ENCODE measurements at places on chromosomes 2 and 18.
A peak's percentile ranks its signal among the peaks of the same experiment; 100 is the strongest.

GRCh38 chr2:68912732-68913131 is 40.0 kb downstream of the GKN2 start:
- DNase-seq, result no peak

GRCh38 chr2:39667104-39667885 is 1.6 kb downstream of the TMEM178A start:
- no peak for DNase-seq

DNA sequence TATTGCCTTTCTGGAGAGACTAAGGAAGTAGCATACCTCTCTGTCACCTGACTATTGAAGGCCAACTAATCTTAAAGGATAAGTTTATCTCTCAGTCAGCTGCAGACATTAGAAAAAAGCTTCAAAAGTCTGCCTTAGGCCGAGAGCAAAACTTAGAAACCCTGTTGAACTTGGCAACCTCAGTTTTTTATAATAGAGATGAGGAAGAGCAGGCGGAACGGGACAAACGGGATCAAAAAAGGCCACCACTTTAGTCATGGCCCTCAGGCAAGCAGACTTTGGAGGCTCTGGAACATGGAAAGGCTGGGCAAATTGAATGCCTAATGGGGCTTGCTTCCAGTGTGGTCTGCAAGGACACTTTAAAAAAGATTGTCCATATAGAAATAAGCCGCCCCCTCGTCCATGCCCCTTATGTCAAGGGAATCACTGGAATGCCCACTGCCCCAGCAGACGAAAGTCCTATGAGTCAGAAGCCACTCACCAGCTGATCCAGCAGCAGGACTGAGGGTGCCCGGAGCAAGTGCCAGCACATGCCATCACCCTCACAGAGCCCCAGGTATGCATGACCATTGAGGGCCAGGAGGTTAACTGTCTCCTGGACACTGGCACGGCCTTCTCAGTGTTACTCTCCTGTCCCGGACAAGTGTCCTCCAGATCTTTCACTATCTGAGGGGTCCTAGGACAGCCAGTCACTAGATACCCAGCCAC is 61.5 kb upstream of the FAM98A start:
- no peak for DNase-seq

DNA sequence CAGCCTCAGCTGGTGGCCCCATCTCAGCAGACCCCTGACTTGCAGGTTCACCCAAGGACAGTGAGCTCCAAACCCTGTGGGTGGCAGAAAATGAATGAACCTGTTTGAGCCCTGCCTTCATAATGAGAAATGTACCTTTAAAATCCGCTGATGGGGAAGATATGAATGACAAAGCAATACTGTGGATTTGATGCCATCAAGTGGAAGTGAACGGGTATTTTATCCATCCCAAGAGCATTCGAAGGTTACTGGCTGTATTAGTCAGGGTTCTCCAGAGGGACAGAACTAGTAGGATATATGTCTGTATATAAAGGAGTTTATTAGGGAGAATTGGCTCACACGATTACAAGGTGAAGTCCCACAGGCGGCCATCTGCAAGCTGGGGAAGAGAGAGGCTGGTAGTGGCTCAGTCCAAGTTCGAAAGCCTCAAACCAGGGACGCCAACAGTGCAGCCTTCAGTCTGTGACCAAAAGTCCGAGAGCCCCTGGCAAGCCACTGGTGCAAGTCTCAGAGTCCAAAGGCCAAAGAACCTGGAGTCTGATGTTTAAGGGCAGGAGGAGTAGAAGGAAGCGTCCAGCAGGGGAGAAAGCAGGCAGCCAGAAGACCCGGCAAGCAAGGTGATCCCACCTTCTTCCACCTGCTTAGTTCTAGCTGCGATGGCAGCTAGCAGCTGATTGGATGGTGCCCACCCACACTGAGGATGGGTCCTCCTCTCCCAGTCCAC is 32.1 kb downstream of the TOGARAM2 start:
- no peak for DNase-seq

GRCh38 chr2:219507581-219508443 is 6.5 kb upstream of the ASIC4 start:
- no peak for DNase-seq

GRCh38 chr2:180124273-180125139 is 117.4 kb upstream of the CWC22 start:
- DNase-seq, result no peak

GRCh38 chr2:207012461-207012860 is 73.1 kb downstream of the CPO start:
- no peak for DNase-seq

DNA sequence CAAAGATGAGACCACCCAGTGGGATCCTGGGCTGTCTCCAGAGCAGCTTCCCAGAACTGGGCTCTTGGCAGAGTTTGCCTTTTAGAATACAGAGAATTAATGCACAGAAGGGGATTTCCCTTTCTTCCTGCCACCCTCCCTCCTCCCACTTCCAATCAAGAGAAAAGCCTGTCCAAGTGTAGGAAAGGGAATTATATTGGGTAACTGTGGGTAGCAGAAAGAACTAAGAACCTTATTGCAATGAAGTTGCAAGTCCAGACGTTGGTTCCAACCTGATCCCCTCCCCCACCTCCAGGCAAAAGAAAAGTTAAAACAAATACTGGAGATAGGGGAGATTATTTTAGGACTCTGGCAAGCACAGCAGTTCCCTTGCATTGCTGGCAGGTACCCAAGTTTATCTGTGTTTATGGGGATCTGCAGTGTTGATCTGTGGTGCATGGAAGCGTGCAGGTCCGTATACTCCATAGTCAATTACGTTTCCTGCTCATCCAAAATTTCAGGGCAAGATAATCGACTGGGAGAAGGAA is 114.3 kb downstream of the PRKCE start:
- DNase-seq, result no peak

GRCh38 chr18:39966275-39966674 is 1988.8 kb upstream of the PIK3C3 start:
- DNase-seq, result no peak

DNA sequence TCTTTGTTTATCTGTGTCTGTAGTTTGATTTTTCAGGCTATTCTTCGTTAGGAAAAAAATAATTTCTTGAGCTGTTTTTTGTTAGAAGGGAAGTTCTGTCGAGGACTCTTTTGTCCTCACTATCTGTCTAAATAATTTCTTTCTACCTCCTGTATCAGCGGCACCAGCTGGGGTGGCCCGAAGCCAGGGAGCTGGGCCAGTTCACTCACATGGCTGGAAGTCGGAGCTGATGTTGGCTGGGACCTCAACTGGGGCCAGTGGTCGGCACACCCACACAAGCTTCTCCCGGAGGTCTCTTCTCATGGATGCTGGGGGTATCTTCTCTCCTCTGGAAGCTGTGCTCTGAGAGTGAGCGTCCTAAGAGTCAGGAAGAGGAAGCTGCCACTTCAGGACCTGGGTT is 8.0 kb upstream of the PDIA6 start:
- DNase-seq, result no peak

DNA sequence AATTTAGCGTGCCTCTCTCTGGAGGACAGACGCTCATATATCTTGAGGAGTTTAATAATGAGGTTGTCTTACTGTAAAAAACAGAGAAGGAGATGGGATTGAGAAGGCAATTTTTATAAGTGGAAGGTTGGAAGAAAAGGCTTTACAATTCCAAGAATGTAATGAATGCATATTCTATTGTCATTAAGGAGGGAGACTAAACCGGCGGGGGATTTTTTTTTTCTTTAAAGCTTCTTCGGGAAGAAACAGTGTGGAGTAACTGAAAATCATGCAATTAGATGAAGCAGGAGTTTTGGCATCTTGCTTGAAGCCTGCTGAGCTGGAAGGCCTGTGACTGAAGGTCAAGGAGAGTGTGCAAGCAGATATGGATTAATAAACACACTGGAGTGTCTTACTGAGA is 124.4 kb downstream of the HRH4 start:
- no peak for DNase-seq

- DNase-seq, result no peak
These were observed 617.3 kb upstream of the REG3G start for GRCh38 chr2:78407960-78408794.

DNA sequence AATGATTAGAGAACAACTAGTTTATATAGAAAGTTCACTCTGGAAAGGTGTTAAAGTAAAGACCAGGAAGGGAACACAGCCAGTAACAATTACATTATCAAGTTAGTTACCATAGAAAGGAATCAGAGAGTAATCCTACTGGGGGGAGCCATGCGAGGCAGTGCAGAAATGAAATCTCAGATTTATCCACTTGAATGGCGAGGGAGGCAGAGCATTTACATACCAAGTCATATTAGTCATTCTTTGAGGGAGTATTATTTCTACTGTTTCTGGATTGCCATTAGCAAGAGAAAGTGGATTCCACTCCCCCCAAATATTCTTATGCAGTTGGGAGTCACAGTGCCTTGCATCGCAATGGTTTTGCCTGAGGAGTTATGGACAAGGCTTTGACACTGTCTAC is 472.7 kb upstream of the TRIB2 start:
- DNase-seq, result no peak

GRCh38 chr18:40346146-40346545 is 1608.9 kb upstream of the PIK3C3 start:
- no peak for DNase-seq

DNA sequence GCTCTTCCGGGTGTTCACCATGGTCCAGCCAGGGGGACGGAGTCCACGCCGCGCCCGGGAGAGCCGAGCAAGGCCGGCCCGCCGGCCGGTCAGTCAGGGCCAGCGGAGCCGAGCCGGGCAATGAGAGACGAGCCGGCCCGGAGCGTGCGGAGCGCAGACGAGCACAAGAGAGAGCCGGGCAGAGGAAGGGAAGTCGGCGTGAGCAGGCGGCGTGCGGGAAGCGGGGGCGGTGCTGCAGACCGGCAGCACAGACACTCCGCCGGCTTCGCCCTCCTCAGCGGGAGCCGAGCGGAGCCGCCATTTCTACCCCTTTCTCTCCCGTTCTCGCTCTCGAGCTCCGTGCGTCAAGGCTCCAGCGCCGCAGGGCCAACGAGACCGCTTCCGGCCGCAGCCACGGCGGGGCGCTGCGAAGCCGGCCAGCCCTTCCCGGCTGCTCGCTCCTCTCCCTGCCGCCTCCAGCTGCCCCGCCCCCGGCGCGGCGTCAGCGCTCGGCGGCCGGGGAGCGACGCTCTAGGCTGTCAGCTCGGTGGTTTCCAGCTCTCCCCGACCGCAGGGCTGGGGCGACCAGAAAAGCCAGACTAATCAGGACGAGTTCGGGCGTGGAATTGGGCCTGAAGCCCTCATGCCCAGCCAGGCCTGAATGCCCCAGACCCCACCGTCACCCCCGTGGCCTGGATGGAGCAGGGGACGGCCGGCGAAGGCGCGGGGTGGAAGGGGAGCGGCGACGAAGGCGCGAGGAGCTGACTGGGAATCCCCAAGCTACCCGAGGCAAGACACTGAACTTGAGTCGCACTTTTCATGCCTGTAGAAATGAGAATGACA is at the start of gene ATAD2B:
Gene ATAD2B (minus strand): TSS at position 374 of the 822 bp plus-strand sequence. CDS start 353 bp downstream, at position 21.
- peak; percentile 90 for DNase-seq

DNA sequence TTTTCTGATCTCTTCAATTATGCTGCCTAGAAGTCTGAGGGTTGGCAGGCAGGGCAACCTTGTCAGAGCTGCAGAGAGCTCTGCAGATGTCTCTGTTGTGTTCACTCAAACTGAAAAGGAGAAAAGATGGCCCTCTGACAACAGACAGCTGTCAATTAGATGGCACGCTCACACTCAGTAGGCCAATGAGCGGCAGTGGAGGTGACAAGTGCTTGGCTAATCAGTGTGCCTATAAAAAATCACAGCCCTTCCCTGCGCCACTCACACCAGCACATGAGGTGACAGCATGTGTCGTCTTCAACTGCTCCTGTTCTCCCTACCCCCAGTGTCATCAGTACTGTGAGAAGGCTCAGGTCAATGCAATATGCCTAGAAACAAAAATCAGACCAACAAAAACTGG is 203.9 kb downstream of the TCF4 start:
- no peak for DNase-seq

DNA sequence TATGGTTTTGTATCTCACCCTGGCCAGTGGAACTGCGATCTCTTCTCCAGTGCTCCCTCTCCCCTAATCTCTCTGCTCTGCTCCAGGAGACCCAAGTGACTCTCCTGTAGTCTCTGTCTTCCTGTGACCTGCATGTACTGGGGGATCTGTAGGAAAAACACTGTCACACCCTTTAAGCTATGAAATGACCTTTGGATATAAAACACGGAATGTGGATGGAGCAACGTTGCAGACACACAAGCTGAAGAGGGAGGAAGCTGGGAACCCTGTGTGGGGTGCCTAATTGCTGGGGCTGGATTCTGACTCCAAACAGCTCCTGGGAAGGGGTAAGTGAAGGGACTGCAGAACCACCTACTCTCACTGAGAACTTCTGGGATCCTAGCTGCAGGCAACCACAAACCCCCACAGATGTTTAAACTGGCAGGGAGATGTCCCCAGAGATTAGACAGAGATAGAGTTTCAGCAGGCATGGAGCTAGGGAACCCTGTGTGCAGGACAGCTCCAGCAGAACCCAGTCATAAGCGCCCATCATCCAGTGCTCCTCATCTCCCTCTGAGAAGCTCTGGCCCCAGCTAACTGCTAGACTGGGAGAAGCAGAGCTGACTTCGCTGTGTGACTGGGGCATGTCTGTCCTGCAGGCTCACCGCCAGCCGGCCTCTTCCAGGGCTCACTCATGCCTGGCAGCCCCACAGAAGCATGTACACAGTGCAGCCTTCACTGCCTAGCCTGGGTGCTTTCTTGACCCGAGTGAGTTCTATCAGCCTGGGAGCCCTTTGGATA is 482.7 kb upstream of the SETBP1 start:
- no peak for DNase-seq

GRCh38 chr2:10716581-10716980 is 4.8 kb upstream of the ATP6V1C2 start:
- no peak for DNase-seq

DNA sequence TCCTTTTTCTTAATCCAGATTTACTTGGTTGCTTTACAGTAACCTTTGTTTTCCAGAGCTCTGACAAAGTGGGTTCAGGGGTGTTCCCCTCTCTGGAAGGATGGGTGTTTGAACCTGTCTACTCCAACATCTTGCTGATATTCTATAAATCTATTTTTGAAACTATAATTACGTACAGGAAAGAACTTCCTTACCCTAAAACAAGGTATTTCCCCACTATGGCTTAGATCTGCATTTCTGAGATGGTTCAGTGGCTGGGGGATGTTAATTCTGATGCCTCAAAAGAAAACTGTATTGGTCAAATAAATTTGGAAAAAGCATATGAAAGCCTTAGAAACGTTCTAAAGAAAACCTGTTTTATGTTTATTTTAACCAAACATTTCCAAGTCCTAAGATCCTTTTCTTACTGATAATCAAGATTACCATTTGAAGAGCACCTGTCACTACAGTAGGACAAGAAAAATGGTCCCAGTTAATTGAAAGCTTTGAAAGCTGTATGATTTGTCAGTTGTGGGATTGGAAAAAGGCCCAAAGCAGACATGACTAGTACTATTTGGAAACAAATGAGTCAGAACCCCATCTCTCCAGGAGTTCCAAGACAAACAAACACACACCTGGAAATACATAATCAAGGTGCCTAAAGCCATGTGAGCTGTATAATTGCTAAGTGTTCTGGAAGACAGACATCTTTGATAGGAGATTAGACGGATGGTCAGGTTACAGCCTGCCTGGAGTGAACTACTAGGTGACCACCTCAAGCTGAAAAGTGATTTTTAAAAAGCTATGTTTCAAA is 57.5 kb downstream of the KDM3A start:
- no peak for DNase-seq

Data from NCI-H187 treated with DMSO at 0.1 percent for 48 hours (cell line).